ENCODE measurements at places on chromosomes 7 and 10.

DNA sequence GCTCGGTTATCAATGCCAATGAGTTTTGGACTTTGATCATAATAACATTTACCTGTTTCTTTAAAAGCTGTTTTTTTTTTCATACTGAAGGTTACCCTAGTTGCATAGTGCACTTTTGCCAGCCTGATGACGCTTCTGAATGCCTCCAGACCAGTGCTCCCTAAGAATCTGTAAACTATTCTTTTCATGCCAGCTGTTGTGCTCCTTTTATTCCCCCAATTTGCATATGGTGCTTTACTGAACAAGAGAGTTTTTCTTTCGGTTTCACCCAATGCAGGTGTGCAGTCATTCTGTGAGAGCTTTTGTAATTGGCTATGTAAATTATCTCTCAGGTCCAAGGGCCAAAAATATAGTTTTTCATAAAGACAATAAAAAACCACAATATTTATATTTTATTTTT lies 48.1 kb upstream of the GLCCI1 start:
- DNase-seq, result no peak

- DNase-seq, result no peak
Measured at GRCh38 chr10:127462643-127463295, 86.3 kb upstream of the NPS start.

- no peak for DNase-seq
Measured at GRCh38 chr10:22807238-22807637, 92.9 kb upstream of the PIP4K2A start.

GRCh38 chr7:155928583-155928982 lies 116.3 kb upstream of the SHH start:
- DNase-seq, result no peak

- no peak for DNase-seq
Measured at GRCh38 chr10:114716811-114717404, 58.8 kb upstream of the ABLIM1 start.

DNA sequence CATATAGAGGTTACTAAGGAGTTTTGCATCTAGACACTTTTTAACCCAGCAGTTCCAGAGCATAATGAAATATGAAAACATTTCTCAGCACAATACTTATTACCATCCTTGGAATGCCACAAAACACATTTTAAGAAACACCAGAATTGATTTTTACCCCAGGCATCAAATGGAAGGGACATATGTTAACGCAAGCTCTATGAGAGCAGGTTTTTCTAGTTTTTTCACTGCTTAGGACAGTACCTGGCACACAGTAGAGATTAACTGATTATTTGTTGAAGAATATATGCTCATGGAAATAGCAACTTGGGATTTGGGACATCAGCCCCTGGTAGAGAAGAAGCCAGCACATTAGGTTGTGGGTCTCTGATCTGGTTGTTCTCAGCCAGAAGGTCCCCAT lies 67.0 kb upstream of the ARID5B start:
- no peak for DNase-seq

DNA sequence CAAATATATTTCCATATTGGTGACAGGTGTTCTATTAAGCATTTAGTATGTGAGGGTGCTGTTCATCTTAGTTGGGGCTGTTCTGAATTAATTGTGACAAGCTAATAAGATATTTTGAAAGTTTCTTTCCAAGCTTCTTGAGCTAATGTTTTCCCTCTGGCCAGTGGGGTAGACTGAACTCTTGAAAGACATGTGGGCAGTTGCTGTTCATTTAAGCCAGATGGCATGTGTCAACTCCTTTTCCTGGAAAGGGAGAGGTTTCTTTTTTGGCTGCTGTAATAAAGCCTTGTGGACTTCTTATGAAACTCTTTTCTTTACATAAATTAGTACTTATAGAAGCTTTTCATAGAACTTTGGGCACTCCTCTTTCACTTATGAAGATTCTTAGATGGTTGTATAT lies 21.7 kb downstream of the RAB18 start:
- DNase-seq, result no peak

- no peak for DNase-seq
Measured at GRCh38 chr7:151249034-151249731, 689 bp upstream of the SMARCD3 start.

All from activated T-cell treated with anti-CD3 and anti-CD28 coated beads for 48 hours (primary cell).